Stimulated activated CD8-positive, alpha-beta memory T cell treated with anti-CD3 and anti-CD28 coated beads, Interleukin-7, amount 100 ng/mL, for 1 hour (primary cell): ENCODE measurements at places on chromosomes 11 and 22.

DNA sequence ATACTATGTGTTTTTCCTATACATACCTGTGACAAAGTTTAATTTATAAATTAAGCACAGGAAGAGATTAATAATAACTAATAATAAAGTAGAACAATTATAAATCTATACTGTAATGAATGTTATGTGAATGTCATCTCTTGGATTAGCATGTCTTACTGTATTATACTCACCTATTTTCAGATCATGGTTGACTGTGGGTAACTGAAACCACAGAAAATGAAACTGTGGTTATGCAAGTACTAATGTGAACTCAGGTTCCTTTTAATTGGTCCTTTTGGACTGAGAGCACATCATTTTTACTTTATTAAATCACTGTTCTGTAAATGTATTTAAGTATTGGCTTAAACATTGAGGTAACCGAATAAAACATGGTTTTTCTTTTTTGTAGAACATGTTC lies 108.8 kb downstream of the PPP6R3 start:
- no peak for DNase-seq

GRCh38 chr11:128488471-128488870 lies 98.9 kb downstream of the ETS1 start:
- no peak for DNase-seq

DNA sequence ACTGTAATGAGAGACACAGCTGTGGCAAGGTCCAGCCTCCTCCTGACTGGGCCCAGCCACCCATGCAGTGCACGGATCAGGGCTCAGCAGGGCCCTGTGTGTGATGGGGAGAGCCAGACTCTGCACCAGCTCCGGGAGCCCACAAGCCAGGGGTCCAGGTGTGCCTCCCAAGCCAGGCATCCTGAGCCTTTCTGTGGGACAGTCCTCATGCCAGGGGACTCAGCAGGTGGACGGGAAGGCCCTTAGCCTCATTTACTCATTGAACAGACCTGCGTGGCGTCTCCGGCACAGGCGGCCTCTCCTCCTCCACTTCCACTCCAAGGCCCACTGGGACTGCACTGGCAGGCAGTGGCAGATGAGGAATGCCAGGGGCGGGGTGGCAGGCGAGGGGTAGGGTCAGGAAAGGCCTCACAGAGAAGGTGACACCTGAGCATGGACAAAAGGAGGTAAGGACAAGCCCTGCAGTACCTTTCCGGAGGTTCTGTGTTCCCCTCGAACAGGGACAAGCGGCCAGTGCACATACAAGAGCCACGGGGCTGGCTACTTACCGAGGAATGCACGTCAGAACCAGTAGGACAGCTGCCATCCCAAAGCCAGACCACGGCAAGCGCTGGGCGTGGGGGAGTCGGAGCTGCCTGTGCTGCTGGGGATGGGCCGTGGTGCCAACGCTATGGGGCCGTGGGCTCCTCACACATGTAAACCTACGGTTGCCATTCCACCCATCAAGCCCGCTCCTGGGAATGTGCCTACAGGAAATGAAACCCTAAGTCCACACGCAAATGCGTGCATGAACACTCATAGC lies 52.7 kb downstream of the IGF2 start:
- DNase-seq = no peak

DNA sequence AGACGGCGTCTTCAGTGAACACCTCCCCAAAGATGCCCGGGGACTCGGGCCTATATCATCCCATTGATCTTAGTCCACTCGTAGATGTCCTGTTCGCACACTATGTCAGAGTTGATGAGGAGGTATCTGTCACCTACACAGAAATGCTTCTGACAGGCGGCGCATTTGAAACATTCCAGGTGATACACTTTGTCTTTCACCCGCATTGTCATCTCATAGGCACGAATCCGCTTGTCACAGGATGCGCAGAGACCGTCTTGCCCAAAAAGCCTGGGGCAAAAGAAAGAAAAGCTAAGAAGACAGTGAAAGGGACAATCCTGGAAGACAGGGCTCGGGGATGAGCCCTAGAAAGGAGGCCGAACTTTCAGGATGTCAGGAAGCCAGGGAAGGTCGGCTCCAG lies 32.6 kb downstream of the LMO2 start:
- no peak for DNase-seq

- DNase-seq = no peak
These were observed 77.1 kb upstream of the CD82 start for GRCh38 chr11:44488165-44488965.

- DNase-seq = no peak
These were observed 21.3 kb downstream of the TECTA start for GRCh38 chr11:121122328-121122727.

- no peak for DNase-seq
These were observed 143.3 kb upstream of the MTNR1B start for GRCh38 chr11:92826136-92826535.

- no peak for DNase-seq
These were observed 19.7 kb downstream of the P2RX3 start for GRCh38 chr11:57357856-57358255.

- no peak for DNase-seq
These were observed 1.5 kb upstream of the UBASH3B start for GRCh38 chr11:122653916-122654585.

- no peak for DNase-seq
These were observed 3.8 kb downstream of the OR10S1 start for GRCh38 chr11:123973816-123974215.

- no peak for DNase-seq
These were observed 22.0 kb downstream of the COA4 start for GRCh38 chr11:73854680-73855079.

- DNase-seq = no peak
These were observed 14.2 kb upstream of the PIK3C2A start for GRCh38 chr11:17221968-17222367.

GRCh38 chr22:22394591-22394990 lies 114.0 kb downstream of the ZNF280B start:
- no peak for DNase-seq

- DNase-seq = no peak
These were observed 52.9 kb downstream of the UVRAG start for GRCh38 chr11:75867778-75868374.

DNA sequence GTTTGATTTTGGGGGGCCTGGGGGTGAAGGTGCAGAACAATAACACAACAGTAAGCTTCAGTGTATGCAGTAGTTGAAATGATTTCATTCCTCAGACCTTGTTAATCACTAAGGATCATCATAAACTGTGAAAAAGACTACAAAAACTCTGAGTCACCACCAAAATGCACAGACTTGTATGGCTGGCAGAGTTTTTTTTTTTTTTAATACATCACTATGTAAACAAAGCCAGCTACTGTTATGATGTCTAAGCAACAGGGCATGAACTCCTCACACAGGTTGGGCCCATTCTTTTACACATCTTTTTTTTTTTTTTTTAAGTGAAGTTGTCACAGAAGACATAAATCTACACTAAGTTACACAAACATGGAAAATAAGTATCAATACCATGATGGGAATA lies 311.9 kb downstream of the GUCY1A2 start:
- DNase-seq = no peak

DNA sequence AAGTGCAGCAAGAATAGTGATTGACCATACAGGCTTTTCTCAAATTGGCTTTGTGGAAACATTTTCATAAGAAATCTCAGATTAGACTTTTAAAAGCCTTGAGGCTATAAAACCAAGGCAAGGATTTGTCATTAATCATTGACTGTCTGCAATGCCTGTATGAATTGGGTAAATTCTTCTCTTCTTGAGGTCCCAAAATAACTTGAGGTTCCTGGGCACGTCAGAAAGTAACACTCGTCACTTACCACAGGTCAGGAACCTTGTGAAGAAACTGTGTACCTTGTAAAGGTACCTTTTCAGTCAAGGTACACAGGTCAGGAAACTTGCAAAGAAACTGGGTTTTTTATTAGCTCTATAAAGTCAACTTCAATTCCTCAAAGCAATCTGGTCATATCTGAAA lies 43.3 kb upstream of the SORL1 start:
- no peak for DNase-seq

DNA sequence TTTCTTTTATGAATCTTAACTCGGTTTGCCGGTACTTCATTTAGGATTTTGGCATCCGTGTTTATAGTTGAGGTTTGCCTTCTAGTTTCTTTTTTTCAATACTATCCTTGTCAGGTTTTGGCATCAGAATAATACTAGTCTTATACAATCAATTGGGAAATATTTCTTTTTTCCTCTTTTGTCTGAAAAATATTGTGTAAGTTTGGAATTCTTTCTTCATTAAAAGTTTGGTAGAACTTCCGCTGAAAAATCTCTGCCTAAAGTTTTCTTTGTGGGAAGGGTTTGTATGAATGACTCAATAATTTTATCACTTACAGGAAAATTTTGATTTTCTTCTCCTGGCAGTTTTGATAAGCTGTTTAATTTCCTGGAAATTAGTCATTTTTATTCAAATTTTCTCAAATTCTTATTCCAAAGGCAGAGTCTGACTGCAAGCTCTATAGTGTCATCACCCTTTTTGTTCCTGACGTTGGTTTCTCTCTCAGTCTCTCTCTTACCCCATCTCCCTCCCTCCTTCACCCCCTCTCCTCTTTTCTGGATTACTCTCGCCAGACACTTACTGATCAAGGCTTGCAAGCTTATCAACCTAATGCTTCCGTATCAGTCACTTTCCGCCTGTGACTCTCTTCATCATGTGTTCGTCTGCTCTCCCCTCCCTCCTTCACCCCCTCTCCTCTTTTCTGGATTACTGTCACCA lies 555.7 kb downstream of the TBC1D22A start:
- no peak for DNase-seq

GRCh38 chr11:117303646-117304315 lies 12.3 kb downstream of the BACE1 start:
- no peak for DNase-seq

DNA sequence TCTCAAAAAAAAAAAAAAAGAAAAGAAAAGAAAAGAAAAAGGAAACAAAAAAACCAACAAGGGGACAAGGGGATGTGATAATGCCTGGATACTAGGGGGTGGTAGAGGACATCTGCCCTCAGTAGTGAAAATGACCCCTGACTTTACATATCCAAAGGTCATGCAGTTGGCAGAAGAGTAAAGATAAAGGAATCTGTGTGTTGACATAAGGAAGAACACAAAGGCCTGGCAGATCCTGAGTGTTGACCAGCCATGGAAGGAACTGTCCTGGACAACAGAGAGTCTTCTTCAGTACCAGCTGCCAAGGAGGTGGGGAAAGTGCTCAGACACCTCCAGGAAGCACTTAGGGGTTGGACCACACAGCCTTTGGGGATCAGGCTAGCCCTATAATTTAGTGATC lies 12.6 kb downstream of the SLC43A1 start:
- no peak for DNase-seq

DNA sequence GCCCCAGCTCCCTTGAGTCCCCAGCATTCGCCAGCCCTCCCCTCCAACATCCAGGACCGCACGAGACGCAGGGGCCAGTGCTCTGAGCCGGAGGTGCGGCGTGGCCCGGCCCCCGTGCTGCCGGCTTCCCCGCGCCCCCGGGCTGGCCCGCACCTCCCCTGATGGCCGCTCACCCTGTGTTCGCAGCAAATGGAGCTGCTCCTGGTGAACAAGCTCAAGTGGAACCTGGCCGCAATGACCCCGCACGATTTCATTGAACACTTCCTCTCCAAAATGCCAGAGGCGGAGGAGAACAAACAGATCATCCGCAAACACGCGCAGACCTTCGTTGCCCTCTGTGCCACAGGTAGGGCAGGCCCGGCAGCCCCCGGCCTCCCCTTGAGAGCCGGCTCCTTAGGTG lies 2.7 kb downstream of the CCND1 start:
- DNase-seq = no peak

DNA sequence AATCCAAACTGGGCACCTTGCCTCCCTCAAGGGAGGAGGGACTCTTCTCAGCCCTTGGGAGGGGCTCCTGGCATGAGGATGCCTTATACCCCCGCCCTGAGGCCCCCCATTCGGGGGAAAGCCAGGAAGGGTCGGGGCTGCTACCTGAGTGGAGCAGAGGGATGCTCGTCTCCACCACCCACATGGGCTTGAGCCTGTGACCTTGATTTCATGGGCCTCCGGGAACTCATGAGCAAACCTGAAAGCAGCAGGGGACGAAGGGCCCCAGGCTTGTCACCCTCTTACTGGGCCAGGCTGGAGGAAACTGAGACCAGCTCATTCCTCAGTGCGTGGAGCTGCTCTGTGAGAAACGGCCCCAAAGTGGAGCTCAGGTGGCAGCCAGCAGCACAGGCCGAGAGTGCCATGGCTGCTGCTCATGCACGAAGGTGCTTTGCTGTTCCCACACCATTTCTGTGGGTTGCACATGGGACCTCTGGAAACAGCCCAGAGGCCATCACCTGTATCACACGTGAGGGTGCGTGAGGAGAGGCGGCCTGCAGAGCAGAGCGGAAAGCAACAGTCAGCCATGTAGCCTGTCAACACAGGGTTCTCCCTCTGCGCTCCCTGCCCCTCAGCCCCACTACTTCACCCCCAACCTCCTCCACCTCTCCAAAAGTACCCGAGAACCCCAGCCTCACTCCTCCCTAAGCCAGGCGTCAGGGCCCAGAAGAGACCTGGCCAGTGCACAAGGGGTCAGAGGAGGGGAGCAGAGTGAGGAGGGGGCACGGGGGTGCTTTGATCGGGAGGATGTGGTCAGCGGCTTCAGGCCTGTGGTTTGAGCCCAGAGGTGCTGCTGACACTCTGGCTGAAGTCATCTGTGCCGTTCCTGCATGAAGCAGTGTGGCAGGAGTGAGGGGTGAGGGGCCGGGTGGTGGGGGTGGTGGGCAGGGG lies 14.1 kb upstream of the IL2RB start:
- no peak for DNase-seq

- no peak for DNase-seq
These were observed 52.4 kb upstream of the CDON start for GRCh38 chr11:126115127-126115495.

DNA sequence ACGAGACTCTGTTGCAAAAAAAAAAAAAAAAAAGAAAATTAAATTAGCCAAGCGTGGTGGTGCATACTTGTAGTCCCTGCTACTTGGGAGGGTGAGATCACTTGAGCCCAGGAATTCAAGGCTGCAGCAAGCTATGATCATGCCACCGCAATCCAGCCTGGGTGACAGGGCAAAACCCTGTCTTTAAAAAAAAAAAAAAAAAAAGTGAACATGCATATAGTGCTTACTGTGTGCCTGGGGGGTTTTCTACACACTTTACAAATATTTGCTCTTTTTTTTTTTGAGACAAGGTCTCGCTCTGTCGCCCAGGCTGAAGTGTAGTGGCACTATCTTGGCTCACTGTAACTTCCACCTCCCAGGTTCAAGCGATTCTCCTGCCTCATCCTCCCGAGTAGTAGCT lies 12.9 kb downstream of the TPST2 start:
- DNase-seq = no peak

DNA sequence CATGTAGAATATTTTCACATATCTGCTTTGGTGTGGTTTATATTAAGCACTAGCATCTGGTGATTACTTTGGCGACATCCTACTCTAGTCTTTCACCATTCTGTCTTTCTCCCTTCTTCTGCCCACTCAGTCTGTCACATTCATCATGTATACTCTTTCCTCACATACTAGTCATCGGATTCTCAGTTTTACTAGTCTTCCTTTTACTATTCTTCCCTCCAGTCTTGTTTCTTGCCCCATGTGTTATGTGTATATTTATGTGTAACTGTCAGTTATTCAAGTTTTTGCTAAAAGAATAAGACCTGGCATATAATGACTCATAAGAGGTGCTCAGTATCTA lies 4.6 kb upstream of the DIXDC1 start:
- no peak for DNase-seq

GRCh38 chr11:128550261-128550821 lies 37.0 kb downstream of the ETS1 start:
- DNase-seq = no peak
